Hypothalamus (tissue), 51 donors: ENCODE measurements at places on chromosomes 16 and 17.

DNA sequence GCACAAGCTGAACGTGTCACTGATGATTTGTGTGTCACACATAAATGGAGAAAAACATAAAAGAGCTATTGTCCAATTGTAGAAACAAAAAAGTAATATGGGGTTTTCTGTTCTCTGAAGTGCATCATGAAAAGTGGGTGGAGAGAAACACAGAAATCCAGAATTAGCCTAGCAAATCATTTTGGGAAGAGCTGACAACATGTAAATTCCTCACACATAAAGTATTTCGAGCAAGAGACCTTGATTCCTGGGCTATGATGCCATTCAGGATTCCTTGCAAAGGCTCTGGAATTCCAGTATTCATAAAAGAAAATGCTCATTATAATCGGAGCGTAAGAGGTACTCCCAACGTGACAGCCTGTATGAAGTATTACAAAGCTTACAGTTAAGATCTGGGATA lies 1.1 kb downstream of the DCUN1D3 start:
- DNase-seq = no peak

GRCh38 chr17:81420769-81421462 lies 25.7 kb downstream of the BAHCC1 start:
- peak; percentile 79 for DNase-seq

GRCh38 chr17:80922580-80923160 lies 69.0 kb upstream of the CHMP6 start:
- no peak for DNase-seq

- DNase-seq = no peak
Measured at GRCh38 chr17:54028986-54029580, 206.4 kb downstream of the KIF2B start.

DNA sequence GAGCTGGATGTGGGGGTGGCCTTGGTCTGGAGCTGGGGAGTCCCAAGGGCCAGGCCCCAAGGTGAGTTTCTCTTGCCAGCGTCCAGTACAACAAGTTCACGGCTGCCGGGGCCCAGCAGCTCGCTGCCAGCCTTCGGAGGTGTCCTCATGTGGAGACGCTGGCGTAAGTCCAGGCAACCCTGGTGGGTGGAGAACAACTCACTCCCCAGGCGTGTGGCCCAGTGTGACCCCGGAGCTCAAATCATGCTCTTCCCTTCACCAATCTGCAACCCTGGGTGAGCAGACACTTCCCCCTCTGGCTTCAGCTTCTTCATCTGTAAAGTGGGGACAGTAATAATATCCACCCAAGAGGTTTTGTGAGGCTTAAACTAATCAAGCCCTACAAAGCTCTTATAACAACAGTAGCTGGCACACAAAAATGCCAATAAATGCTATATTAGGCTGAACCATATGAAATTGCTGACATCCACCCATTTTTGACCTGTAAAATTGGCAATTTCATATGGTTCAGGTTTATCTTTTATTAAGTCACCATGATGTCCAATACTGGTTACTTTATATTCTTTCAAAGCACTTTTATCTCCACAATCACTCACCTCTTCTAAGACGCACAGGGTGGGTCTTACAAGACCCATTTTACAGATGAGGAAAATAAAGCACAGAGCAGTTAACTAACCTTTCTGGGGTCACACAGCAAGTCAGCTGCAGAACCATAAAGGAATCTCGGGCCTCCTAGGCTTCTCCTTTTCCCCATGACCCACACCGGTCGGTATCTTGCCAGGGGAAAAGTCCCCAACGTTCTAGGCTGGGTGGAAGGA lies 19.7 kb downstream of the DEXI start:
- no peak for DNase-seq

DNA sequence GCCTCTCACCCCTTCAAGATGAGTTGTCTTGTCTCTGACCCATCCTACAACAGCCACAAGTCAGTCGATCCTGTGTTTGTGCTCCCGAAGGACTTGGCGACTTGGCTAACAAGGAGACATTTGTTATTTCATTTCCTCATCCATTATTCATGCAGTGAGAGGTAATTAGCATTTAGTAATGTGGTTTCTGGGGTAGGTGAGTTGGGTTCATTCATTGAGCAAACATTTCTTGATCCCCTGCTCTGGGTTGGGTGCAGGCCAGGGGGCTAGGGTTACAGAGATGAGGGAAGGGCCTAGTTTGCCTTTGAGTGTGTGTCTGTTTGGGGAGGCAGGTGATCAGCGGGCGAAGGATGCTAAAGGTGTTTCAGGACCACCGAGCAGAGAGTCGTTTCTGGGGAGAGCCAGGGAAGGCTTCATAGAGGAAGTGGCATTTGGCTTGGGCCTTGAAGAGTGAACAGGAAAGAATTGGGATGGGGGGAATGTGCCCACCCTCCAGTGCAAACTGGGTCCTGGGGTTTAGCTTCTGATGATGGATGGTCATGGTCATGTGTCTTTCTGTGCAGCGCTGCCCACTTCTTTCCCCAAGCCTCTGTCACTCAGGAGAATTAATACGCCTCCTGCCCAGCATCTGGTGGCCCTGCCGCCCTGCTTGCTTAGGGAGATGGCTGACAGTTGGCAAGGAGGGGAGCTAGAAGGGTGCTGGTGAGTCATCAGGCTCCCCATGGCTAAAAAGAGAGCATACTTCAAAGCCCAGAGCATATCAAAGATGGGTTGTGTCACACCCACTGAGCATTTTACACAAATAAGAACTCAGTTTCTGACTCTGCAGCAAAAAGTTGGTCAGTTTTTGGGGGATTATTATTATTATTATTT lies 38.5 kb downstream of the MSI2 start:
- no peak for DNase-seq

DNA sequence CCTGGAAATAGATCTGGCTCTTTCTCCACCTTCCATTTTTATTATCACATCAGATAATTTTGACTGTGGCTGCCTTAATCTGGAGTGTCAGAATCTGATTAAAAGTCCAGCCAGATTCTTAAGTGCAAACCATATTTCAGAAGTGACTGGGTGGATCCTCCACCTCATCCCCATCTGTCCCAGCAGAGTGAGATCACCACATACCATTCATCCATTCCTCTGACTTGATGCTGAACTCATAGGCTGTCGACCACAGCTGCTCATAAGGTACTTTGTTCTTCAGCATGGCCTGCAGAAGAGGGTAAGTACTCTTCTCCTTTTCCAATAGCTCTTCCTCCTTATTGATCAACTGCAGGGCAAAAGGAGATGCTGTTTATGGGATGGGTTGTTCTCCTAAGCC lies 53.5 kb downstream of the DNAH3 start:
- no peak for DNase-seq

GRCh38 chr16:68444056-68444657 lies 4.2 kb downstream of the SMPD3 start:
- DNase-seq = no peak

- DNase-seq = no peak
Measured at GRCh38 chr16:65099607-65100006, 22.3 kb downstream of the CDH11 start.

DNA sequence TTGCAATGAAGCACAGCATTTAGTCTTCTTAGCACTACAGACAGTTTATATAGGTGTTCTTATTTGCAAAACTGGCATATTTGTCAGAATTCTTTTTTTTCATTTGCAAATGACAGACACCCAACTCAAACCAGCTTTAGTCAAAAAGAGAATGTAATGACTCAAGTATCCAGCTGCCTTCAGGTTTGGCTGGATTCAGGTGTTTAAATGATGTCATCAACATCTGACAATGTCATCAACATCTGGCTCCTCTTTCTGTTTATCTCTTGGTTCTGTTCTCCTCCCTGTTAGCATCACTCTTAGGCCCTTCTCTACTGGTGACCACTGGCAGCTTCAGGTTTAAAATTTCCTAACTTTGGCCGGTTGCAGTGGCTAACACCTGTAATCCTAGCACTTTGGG lies 18.9 kb downstream of the TMC5 start:
- no peak for DNase-seq

- DNase-seq = no peak
Measured at GRCh38 chr16:70510216-70510615, 13.1 kb downstream of the COG4 start.

DNA sequence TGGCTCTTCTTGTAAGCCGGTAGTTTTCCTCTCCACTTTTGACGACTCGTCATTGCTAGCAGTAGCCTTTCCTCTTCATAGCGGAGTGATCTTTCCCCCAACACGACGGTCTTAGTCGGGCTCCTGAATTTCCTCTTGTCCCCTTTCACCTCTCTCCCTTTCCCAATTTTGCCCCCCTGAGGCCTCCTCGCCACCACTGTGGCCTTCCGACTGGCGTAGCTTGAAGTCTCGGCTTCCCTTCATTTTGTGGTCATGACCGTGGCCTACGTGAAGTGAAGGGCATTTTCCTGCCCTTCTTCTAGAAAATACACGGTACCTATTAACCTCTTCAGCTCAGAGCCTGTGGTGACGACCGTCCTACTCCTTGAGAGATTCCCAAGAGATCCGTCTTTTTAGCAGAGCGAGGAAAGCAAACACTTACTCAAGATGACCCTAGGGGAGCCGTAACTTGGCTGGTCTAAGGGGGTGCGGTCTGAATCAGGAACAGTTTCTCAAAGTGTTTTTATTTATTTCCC lies 787 bp downstream of the PRKAR1A start:
- DNase-seq = no peak

GRCh38 chr17:39143552-39144093 lies 7.8 kb downstream of the PLXDC1 start:
- no peak for DNase-seq

DNA sequence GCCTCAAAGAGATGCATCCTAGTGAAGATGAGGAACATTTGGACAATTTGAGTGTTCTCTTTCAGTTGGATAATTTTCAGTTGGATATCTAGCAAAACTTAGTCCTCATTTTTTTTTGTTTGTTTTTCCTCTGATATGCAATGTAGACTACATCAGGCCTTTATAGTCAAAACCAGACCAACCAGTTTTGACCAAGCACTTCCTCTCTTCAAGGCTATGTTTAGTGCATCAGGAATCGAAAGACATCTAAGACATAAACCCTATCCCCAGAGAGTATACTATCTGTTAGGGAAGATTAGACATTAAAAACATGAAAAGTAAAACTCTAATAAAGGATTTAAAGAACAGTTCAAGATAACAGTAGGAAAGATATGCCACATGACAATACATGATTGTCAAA lies 256.1 kb downstream of the IRX3 start:
- no peak for DNase-seq

- no peak for DNase-seq
Measured at GRCh38 chr16:65543781-65544740, 422.2 kb upstream of the CDH11 start.

- no peak for DNase-seq
Measured at GRCh38 chr16:66386629-66387622, 20.4 kb downstream of the CDH5 start.

- no peak for DNase-seq
Measured at GRCh38 chr17:1829216-1829591, 498 bp downstream of the SMYD4 start.

GRCh38 chr16:52309446-52310416 lies 237.2 kb downstream of the TOX3 start:
- no peak for DNase-seq

DNA sequence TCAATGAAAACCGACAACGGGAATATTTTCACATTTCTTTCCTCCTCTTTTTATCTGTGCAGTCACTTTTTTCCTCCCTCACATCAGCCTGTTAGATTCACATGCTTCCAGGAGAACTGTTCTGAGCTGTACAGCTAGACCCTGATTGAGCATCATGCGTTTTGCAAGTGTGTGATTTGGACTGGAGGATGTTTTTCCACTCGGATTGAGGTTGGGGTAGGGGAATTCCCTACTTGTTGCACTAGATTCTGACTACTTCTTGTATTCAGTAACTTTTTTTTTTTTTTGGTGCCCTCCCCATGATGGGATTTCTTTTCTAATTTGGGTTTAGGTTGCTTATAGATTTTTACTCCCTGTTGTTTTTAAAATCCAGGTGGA lies 4.8 kb downstream of the MSI2 start:
- DNase-seq = no peak

GRCh38 chr16:66198641-66199040 lies 167.8 kb upstream of the CDH5 start:
- no peak for DNase-seq

DNA sequence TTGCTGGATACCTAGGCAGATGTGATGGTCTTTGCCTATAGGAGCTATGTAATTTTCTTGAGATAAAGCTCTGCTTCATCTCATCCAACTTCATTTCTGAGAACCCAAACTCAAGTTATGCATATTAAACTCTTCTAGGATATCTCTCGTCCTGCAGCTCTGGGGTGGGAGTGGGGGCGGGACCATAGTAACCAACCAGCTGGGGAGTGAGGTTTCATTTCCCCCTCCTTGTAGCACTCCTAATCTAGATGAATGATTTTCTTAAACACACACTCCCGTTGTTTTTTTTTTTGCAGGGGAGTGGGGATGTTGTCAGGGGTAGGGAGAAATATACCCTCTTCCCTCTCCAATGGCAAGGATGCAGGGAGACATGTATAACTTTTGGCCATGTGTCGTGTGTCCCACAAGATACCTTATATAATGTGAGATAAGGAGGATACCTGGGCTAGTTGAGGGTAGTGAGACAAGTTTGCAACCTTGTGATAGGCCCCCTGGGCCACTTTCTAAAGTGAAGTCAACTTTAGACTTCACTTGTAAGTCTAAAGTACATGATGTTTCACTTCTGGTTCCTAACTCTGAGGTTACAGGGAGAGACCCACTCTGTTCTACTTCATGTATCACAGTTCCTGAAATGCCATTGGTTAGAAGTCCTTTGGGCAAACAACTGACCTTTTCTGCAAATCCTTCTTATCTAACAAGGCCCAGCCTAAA lies 10.5 kb upstream of the HEATR6 start:
- no peak for DNase-seq

GRCh38 chr16:83953796-83954576 lies 946 bp downstream of the OSGIN1 start:
- peak; percentile 3 for DNase-seq

DNA sequence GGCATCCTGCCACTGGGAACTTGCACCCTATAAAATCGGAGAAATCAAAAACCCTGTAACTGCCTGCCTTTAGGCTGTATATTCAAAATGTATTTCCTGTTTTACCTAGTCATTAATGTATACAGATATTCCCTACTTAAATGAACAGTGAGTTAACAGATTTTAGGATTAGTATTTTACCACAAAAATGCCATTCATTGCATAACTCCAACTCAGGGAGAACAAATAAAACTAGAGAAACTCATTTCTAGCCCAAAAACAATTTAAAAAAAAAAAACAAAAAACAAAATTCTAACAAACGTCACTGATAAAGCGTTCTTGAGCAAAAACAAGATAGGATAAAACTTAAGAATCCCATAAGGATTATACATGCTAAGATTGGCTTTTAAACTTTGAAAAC lies 3.7 kb upstream of the DHX33 start:
- no peak for DNase-seq

- no peak for DNase-seq
Measured at GRCh38 chr17:1385861-1386260, 14.2 kb downstream of the YWHAE start.

- no peak for DNase-seq
Measured at GRCh38 chr17:37742116-37742761, 2.6 kb downstream of the HNF1B start.
